Posterior vena cava (tissue), 2 donors: ENCODE measurements at places on chromosomes 11 and 22. TPM values are rescaled to one million over a fixed set of nuclear protein-coding genes. Genes with fewer than 3 reads are reported as not detected.

DNA sequence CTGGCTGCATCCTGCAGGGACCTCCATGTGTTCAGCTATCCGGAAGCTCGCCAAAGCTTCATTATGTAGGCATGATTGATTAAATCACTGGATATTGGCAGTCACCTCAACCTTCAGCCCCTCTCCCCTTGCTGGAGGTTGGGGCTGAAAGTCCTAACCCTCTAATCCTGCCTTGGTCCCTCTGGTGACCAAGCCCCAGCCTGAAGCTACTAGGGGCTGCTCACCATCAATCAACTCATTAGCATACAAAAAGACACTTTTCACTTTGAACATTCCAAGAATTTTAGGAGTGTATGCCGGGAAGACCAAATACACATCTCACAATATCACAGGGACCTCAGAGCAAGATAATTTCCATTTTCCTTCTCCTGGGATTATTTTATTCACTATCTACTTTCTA is 38.8 kb upstream of the TPBGL start:
- no peak for DNase-seq

The RAG2 gene
- not detected for total RNA-seq

- DNase-seq, result peak; percentile 95
Observed at GRCh38 chr22:24951942-24952836, at the start of gene KIAA1671. KIAA1671 (plus strand) TSS chr22:24952716; CDS start chr22:25028000, 75,284 bp downstream.

The RPL27A gene
- 698 TPM for total RNA-seq

DNA sequence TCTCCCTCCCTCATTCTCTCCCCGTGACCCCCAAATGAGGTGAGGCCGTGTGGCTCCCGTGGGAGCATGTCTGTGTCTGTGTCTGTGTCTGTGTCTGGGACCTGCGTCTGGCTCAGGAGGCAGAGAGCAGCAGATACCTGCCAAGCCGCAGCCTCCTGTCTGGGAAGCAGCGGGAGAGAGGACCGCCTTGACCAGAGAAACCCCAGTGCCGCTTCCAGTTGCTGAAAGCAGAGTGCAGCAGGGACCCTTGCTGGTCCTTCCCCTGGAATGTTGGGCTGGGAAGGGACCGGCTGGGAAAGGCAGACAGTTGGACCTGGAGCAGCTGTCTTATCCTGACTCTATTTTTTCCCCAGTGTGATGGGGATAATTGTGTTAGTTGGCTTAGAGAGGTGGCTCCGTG is 525 bp downstream of the CSDC2 start:
- no peak for DNase-seq

The CBLIF gene
- not detected for total RNA-seq

GRCh38 chr22:45680932-45681700 is 9.5 kb downstream of the ATXN10 start:
- no peak for DNase-seq

- no peak for DNase-seq
Observed at GRCh38 chr22:29133603-29134133, 60.8 kb downstream of the KREMEN1 start.

GRCh38 chr11:130918081-130918480 is 1.8 kb upstream of the SNX19 start:
- DNase-seq, result no peak

DNA sequence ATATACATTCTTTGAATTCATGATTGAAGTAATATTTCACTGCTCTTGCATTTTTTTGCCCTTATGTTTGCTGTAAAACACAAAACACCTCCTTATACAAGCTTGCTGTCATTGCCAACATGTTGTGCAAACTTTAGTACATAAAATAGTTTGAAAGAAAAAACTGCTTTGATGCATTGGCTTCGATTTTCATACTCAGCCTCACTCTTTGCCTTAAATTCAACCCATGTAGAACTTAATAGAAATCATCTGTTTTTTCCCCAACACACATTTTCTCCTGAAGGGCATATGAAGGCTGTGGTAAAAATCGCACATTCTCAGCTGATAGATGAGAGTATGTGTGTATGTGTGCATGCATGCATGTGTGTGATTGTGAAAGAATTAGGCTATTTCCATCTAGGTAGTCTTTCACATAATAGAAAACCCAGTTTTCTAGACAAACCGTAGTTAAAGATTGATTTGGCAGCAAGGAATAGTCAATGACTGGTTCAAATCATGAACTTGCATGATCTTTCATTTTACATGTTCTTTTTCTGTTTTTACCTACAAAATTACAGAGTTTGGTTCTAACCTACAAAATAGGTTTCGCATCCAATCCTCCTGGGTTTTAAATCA is 72.8 kb upstream of the MTMR2 start:
- DNase-seq, result no peak

DNA sequence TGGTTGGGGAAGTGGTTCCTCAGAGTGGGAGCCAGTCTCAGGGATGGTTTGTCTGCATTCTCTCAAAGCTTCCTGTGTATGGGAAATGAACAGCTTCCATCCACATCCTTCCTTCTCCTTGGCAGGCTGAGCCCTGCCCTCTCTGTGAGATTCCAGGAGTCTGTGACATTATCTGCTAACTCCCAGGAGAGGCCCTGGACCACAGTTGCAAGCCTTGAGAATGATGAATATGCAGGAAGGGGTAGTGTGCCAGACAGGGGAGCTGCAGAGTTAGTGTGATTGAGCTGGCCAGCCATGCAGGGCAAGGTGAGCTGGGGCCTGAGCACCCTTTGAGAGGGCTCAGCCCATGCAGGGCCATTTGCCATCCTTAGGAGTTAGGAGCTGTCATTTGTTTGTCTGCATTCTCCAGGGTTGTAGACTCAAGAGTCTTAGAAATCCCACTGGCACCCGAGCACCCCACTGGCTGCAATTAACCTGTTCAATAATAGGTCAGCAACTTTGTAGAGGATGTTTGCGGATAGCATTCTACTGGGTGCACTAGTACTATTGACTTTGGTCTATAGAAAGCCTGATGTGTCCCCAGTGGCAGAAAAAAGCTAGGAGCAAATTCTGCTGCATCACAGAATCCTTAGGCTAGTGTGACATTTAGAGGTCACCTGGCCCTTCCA is 299.0 kb upstream of the CADM1 start:
- DNase-seq, result no peak

The WNT11 gene
- total RNA-seq, result 39.2 TPM

GRCh38 chr11:134632347-134633119 is 220.5 kb upstream of the B3GAT1 start:
- DNase-seq, result peak; percentile 64

DNA sequence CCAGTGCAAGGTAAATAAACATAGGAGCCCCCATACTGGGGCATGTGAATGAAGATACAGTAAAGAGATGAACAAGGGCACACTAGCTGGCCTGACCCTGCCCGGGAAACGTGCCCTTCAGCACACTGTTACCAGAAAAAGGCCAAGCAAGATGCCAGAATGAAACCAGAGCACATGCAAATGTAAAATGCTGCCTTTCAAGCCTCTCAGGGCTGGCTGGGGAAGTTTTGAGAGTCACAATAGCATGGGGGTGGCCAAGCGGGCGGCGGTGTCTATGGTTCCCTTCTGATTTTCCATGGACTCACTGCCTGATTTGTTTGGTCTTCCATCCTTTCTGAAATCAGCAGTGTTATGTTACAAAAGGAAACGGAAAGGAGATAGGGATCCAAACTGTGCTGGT is 18.9 kb upstream of the SUSD2 start:
- no peak for DNase-seq

DNA sequence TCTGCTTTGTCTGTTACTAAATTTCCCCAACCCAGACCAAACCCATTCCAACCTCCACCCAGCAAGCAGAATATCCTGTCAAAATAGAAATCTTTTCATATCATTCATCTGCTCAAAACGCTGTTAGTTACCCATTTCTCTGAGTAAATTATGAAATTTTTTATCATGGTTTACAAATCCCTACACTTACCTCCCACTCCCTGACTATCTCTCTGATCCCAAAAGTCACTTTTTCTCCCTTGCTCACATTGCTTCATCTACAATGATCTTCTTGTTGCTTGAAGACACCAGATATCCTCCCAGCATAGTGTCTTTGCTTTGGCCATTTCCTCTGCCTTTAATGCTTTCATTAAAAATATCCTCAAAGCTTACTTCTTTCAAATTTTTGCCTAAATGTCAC is 195.5 kb upstream of the CTSC start:
- no peak for DNase-seq

DNA sequence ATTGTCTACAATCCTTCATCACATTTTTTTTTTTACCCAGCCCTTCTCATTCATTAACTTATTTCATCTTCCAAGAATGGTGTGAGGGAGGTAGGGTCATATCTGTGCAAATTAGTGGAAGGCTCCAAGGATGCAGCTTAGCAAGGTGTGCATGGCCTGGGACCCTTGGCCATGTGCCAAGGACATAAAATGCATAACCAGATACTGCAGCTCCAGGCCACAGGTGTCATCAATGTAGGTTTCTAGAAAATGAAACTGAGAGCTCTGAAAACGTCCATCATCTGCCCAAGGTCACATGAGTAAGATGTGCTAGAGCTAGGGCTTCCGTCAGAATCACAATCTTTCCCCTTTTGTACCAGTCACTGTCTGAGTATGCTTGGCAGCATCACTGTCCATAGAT is 29.8 kb downstream of the ANKK1 start:
- DNase-seq, result no peak

DNA sequence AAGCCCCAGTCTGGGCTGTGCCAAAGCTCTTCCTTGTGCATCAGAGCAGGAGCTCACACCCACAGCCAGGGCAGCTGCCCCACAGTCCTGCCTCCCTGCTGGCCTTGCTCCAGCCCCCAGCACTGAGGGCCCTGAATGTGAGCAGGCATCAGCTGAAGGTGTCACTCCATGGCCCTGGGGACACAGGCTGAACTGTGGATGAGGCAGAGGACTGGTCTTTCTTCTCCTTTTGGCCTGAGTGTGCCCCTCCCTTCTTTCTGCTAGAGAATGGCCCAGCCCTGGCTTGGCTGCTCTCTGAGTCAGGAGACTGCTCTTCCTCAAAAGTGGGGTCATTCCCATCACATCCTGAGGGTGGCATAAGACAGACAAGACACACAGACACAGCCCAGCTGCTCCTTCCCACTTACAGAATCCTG is 16.2 kb downstream of the OTOG start:
- peak; percentile 34 for DNase-seq

- DNase-seq, result no peak
Observed at GRCh38 chr22:19607192-19608002, 83.2 kb upstream of the CLDN5 start.

The SAA4 gene
- 0.38 TPM for total RNA-seq

- DNase-seq, result no peak
Observed at GRCh38 chr11:31895926-31896325, 84.8 kb upstream of the PAX6 start.
